ENCODE measurements at places on chromosomes 2 and 18.

- no peak for DNase-seq
These were observed 27.5 kb downstream of the LPIN1 start for GRCh38 chr2:11773747-11774525.

DNA sequence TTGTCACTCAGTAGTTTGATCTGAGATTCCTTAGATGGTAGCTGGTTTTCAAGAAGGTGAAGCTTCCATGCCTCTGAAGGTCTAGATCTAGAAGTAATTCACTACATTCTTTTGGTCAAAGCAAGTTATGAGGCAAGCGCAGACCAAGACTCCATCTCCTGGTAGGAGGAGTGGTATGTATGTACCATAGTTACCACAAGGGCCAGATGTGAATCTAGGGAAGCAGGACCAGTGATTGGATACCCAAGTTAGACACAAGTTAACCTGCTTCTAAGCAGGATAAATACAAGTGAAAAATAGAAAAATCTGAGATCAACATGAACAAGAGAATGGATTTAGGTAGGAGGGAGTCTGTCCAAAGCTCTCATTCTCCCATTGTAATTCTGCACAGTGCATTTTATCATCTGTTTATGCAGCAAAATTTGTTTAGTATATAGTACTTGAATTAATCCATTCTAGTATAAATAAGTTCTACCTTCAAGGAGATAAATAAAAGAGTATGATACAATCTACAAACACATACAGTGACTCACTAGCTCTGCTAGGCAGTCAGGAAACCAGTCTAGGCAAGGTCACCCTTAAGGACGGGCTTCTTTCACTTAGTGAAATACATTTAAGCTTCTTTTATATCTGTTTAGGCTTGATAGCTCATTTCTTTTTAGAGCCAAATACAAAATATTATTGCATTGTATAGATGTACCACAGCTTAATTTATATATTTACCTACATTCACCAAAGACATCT lies 14.2 kb upstream of the DOCK10 start:
- no peak for DNase-seq

DNA sequence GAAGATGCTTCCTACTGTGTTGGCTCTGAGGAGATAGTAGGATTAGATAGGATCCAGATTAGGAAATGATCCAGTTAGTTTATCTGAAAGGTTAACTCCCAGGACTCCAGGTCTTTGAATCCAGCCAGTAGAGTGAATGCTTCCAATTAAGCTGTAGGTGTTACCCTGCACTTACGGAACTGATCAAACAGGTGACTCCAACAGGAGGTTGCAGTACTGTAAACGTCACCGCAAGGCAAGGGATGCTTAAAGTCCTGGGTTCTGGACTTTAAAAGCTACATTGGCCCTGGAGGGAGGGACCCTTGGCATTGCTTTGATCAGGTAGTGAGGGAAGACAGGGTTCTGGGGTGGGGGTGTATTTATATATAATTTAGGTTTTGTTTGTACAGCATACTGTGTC lies 5.6 kb downstream of the LGALSL start:
- no peak for DNase-seq

DNA sequence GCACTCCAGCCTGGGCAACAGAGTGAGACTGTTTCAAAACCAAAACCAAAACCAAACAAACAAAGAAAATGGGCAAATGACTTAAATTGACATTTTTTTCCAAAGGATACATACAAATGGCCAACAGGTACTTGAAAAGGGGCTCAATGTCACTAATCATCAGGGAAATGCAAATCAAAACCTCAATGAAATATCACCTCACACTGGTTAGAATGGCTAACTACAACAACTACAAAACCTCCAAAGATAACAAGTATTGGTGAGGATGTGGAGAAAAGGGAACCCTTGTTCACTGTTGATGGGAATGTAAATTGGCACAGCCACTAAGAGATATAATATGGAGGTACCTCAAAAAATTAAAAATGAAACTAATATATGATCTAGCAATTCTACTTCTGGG lies 213.2 kb upstream of the HS6ST1 start:
- DNase-seq: no peak

DNA sequence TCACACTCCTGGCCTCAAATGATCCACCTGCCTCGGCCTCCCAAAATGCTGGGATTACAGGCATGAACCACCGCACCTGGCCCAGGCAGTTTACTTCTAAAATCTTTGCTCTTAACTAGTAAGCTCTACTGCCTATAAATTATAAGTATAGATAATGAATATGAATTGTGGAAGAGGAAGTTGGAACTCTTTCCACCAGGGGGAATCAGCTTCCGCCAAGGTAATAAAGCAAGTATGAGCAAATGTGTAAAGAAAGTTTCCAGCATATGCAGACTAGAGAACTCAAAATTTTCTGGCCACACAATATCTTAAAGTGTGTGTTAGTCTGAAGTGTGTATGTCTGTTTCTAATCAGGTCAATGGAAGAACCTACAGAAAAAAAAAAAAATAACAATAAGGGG lies 68.1 kb downstream of the RMDN2 start:
- no peak for DNase-seq

DNA sequence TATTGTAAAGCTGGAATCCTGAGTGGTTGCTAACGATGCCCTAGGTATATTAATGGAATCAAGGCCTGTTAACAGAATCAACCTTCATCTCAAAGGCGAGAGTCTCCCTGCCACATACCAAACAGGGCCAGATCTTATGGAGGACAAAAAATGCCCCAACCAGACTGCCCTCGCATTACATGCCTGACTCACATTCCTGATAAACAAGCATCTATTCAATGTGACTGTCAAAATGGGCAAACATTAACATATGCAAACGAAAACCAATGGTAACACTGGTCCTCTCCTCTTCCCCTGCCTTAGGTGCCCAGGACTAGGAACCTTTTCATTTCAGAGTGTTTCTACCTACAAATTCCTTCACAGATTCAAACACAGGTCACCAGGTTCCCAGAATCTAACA lies 83.4 kb downstream of the COL6A3 start:
- no peak for DNase-seq

- DNase-seq: no peak
These were observed 164.8 kb downstream of the PRKCE start for GRCh38 chr2:45816272-45816671.

- no peak for DNase-seq
These were observed 72.2 kb upstream of the AGAP1 start for GRCh38 chr2:235421618-235422017.

DNA sequence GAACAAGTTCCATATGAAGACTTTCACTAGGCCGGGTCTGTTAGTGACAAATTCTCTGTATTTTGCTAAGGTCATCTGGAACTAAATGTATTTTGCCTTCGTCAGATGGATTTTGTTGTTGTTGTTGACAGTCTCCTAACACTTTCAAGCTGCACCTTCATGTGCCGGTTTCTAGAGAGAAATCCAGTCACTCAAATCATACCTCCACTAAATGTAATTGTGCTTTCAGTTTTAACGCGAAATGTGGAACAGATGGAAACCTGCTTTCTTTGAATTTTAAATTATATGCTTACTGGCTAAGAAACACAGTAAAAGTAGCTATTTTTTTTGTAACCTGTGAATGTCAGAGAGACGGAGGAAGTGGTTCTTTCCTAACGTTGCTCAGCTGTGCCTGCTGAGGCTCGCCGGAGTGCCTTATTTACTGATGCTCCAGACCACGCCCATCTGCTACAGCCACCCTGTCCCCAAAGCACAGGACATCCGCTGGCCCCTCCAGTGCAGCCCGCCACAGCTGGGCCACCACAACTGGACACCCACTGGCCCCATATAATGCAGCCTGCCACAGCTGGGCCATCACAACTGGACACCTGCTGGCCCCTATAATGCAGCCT lies 134.7 kb downstream of the PXDN start:
- no peak for DNase-seq

DNA sequence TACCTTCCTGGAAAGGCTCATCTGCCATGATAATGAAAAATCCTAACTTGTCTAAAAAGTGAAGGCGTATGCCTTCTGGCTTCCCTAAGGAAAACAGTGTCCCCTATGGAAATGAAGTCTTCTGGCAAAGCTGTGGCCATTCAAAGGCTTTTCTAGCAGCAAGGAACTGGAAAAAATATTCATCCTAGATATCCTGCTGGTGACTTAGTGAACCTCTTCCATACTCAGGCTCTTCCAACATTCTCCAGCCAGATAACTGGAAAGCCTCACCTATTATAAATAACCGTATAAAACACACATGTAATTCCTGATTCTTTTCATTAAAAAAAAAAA lies 84.7 kb downstream of the RBMS1 start:
- DNase-seq: no peak

GRCh38 chr2:226869371-226869770 lies 33.5 kb downstream of the RHBDD1 start:
- no peak for DNase-seq

DNA sequence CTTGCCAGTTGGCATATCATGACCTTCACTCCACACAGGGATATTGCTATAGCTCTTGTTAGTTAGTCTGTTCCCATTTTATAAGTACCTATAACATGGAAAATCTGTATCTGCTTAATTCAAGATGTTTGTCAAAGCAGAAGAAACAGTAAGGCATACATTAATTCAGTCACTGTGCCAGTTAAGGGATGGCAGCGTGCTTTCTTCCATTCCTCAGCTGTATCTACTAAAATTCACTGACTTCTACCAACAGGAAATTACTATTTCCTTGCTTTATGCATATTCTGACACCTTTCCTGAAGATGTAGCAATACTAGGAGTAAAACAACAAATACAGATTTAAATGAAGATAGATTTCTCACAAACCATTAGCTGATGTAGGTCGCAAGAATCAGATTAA lies 59.9 kb downstream of the RNF152 start:
- no peak for DNase-seq

DNA sequence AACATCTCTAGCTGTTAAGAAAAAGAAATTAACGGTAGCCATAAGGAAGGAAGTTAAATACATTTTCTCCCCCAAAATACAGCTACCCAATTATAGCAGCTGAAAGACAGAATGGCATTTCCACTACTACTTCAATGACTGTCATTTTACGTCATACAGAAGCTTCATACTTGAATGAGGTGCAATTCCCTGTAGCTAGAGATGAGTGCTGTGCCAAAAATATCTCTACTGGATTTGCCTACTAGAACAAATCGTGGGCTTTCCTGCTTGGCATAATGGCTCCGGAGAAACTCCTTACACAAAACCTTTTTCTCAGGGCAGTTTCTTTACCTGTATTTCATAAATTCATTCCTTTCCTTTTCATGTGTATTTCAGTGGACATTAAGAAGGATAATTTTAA lies 36.3 kb upstream of the NRXN1 start:
- no peak for DNase-seq

DNA sequence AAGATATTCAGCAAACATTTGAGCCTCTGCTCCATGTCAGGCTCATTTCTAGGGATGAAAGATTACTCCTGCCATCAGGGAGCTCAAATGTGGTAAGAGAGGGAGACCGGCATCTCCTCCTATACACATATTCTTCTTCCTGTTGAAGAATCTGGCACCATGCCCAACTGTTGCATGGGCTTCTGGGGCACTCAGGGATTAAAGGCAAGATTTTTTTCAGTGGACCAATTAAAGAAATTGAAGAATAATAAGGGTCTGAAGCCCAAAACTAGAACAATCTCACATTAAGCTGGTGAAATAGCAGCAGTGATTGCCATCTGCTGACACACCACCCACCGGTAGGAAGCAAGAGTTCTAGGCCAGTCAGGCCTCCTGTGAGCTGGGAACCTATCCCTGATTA lies 145.4 kb upstream of the LYPD6 start:
- no peak for DNase-seq

- no peak for DNase-seq
These were observed 13.3 kb downstream of the TMEM177 start for GRCh38 chr2:119692310-119692709.

DNA sequence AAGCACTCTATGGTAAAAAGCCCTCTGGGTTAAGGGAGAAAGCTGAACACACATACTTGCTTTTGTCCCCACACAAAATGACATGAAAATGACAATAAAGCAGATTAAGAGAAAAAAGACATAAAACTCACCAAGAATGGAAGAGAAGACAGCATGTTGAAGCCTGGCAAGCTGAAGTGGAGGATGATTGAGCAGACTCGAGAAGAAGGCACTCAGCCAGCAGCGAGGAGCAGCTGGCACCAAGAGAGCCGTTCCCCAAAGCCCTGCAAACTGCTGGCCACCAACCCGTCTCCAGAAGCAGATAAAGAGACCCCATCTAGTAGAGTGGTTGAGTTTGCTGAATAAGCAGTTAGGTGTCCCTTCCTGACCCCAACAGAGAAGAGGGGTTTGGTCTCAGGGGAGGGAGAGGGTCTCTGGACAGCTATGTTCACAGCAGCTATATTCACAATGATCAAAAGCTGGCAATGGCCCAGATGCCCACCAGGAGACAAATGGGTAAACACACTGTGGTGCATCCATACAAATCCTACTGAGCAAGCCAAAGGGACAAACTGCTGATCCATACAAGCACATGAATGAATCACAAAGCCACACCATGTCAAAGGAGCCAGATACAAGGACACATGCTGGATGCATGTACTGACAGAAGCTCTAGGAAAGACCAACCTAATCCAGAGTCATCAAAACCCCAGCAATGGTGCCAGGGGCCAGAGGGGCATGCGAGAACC lies 36.9 kb downstream of the FAM168B start:
- DNase-seq: no peak

DNA sequence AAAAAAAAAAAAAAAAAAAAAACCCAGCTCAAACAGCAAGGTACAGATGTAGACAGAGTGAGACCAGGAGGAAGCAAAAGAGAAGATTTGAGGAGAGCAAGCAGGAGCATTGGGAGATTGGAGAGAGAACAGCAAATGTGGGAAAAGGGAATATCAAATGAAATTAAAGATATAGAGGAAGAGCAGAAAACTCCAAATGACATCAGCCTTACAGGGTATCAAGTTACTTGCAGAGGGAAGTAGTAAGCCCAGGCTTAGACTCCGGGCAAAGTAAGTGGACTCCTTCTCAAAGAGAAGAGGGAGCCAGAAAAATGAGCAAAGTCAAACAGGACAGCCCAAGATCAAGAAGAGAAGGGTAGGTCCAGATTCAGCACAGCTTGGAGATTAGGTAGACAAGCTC lies 93.3 kb upstream of the PPP1CB start:
- no peak for DNase-seq

GRCh38 chr2:15555760-15556193 lies 5.4 kb downstream of the NBAS start:
- no peak for DNase-seq

DNA sequence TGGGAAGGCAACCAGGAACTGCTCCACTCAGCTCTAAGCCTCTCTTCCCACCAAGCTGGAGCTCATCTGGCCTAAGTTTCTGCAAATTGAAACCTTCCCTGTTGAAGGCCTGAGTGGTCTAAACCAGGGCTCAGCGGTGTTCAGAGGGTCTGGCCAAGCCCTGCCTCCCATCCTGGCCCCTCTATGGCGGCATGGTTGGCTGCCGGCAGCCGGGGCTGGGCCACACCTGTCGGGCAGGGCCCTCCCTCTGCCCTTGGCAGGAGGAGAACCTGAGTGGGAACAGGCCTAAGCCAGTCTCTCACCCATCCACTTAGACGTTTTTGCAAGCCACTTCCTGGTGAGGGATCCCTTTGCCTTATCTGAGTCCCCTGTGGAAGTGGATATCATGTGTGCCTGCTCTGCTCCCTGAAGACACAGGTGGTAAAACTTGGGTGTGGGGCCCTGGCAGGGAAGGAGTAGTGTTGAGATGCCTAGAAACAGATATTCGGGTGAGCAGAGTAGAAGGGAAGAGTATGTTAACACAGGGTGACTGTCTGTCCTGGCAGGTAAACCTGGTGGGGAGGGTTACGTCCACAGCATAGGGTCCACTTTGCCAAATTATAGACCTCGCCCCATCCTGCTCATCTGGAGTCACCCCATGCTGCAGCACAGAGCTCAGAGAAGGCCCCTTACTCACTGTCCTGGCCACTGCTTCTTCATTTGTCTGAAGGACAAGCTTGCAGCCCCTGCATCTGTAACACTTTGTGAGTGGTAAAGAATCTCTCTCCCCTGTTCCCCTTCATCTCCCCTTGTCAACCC lies 63.0 kb upstream of the SIX2 start:
- no peak for DNase-seq
